ENCODE measurements at places on chromosomes 3 and 15.

GRCh38 chr3:119663885-119664284, 3.5 kb upstream of the POPDC2 start:
- peak; percentile 51 for DNase-seq

DNA sequence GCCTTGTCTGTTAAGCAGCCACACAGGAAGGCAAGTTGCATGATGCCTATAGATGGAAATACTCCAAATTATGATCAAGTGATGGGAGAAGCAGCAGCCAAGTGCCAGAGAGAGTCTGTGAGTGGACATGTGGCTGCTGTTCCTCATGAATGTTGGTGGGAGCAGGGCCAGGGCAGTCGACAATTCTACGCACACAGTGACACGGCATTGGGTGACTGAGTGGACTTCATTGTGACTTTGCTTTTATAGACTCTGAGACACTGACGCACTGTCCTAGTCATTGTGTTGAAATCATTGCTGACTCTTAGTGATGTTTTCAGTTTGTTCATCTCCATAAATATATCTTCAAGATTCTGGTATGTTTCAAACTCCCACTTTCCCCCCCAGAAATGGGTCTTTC, 246.3 kb upstream of the SEMA6D start:
- no peak for DNase-seq

- peak; percentile 50 for DNase-seq
Observed at GRCh38 chr15:100671858-100672543, 69.6 kb downstream of the ASB7 start.

GRCh38 chr3:140505213-140505612, 172.7 kb upstream of the TRIM42 start:
- DNase-seq, result no peak

DNA sequence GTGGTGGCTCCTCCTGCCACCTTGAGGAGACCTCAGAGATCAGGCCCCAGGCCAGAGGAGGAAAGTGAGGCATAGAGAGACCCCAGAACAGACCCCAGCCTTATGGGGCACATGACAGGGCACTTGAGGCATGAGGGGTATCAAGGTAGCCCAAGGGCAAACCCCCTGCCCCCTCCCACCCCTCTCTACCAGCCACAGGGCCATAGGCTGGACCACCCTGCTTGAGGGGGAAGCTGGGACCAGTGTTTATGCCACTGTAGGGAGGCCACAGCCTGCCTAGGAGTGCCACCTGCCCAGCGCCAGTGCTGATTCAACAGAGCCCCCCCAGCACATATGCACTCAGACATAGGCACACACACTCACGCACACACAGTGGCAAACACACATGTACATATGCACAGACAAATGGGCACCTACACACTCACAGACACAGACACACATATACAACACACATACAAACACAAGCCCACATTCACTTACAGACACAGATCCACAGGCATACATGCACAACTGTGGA, 10.3 kb downstream of the MYL3 start:
- DNase-seq, result no peak

DNA sequence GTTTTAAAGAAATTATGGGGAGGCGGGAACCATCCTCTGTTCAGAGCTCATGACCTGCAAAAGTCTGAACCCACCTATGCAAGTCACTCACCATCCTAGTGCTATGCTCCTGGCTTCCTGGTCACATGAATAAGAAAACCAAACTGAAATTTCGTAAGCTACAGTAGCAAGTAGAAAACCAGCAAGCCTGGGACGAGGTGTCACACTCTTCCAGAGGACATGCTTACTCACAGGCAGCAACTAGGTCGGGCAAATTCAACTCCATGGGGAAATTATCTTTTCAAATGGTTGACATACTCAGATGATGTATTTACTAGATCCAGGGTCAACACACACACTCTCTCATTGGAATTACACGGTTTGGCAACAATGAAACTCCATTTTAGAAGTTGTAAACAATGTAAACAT, 31.3 kb downstream of the LDHAL6B start:
- peak; percentile 18 for DNase-seq

- DNase-seq, result no peak
Observed at GRCh38 chr3:25826510-25826909, 36.6 kb downstream of the OXSM start.

- DNase-seq, result no peak
Observed at GRCh38 chr3:100404250-100404548, 2.9 kb downstream of the LNP1 start.

- peak; percentile 33 for DNase-seq
Observed at GRCh38 chr3:12875857-12876836, 34.8 kb upstream of the RPL32 start.

All from fibroblast of skin of back (primary cell).